ENCODE measurements at places on chromosomes 3 and 15. TPM values are rescaled to one million over a fixed set of nuclear protein-coding genes. Genes with fewer than 3 reads are reported as not detected.

Gene RAD51
- total RNA-seq: 13.5 TPM

DNA sequence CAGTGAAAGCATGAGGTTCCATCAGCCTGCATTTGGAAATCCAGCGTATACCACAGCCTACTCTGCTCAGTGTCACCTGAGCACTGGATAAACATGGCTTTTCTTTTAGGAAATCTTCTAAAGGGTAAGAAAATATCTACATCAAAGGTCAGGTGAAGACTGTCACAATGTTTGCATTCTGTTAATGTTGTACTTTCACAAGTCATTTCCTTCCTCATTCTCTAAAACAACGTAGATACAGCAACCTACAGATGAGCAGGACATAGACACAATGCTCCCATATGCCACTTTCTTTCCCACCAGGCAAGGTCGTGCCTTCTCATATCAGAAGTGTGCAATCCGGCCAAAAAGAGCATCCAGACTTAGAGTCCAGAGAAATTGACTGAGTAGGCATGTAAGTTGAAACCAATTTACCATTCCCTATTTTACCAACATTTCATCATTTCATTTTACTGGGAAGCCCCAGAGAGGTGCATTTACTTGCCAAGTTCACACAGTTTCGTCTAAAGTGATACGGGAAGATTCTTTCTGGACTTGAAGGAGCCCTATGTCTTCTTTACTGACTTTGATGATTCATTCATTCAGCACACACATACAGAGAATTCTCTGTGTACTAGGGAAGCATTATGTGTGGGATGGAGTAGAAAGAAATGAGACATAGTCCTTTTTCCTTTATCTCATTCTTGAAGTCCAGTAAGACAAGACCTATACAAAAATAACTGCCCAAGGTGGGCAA, 30.6 kb upstream of the LPP start:
- DNase-seq: no peak

DNA sequence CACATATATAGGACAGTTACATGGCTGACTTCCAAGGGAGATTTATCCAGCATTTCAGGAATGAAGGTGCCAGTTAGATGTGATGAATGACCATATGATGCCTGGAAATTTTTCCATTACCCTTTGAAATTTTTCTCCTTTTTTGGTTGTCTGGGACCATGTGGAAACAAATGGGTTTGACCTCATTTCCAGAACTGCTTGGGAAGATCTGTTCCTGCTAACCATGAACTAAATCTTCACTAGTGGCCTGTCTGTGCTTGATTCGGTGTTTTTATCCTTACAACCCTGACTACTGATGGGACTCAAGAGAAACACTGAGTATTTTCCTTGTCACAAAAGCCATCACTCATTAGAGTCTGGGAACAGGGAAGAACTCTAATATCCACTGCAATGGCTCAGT, 409.4 kb downstream of the PDCD6IP start:
- no peak for DNase-seq

Gene C3orf20
- not detected for total RNA-seq

Data from H4 (cell line).